Heart left ventricle (tissue), 16 donors: ENCODE measurements at places on chromosomes 12 and 14.

GRCh38 chr12:38527631-38528030 lies 211.1 kb downstream of the ALG10B start:
- DNase-seq: no peak

- no peak for DNase-seq
These were observed 592.0 kb upstream of the LMO3 start for GRCh38 chr12:17197971-17198370.

GRCh38 chr12:70920891-70921290 lies 353 bp upstream of the PTPRR start:
- no peak for DNase-seq

DNA sequence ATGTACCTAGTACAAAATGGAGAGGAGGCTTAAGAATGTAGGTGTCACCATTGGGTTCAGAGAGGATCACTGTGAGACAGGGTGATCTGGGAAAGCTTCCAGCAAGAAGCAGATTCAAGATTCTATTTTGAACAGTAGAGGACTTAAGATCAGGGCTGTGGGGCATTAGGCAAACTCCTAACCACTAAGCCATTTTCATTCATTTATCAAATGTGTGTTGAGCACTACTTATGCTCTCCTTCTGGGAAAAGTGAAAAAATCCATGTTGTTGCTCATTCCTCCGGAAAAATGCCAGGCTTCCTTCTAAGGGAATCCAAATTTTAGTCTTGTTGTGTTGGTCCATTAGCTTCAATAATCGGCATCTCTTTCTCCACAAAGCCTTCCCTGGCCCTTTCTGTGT lies 163.4 kb downstream of the NUAK1 start:
- DNase-seq: no peak

DNA sequence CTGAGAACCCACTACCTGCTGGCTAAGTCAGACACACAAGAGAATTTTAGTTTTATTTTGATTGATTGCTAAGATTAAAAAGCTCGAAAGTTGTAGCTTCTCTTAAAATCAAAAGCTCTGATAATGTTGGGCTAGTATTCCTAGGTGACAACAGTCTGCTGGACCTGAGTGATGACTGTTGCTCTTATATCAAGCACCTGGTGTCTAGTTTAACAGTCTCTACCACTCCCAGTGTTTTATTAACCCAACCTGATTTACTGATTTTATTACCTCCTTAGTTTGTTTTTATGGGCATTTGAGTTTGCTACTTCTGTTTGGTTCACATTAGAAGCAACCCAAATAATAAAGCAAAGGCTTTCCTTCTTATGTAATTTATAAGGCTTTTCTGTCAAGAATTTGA lies 41.8 kb downstream of the ATP6V1D start:
- DNase-seq: no peak
